ENCODE measurements at places on chromosomes 12 and 14. TPM values are rescaled to one million over a fixed set of nuclear protein-coding genes. Genes with fewer than 3 reads are reported as not detected.

The OR6C2 gene
- not detected for total RNA-seq

The BIN2 gene
- 0.39 TPM for total RNA-seq

The ADAM21 gene
- total RNA-seq = 0.08 TPM

The FSCB gene
- total RNA-seq = not detected

The MFAP5 gene
- not detected for total RNA-seq

- H3K36me3 ChIP-seq = no peaks in the 10 kb centered on the region
- no peaks in the 10 kb centered on the region for H3K4me1 ChIP-seq
- H3K27ac ChIP-seq = no peak overlapping the region
- no peaks in the 10 kb centered on the region for H3K27me3 ChIP-seq
- no peak overlapping the region for H3K4me3 ChIP-seq
- DNase-seq = no peak
These were observed 172.2 kb downstream of the SNAPC1 start for GRCh38 chr14:61934385-61934784.

GRCh38 chr12:5784462-5785130 is 160.5 kb downstream of the ANO2 start:
- H3K27me3 ChIP-seq = no peaks in the 10 kb centered on the region
- H3K36me3 ChIP-seq = no peaks in the 10 kb centered on the region
- H3K27ac ChIP-seq = no peak overlapping the region
- DNase-seq = no peak
- H3K4me1 ChIP-seq = no peaks in the 10 kb centered on the region
- H3K4me3 ChIP-seq = no peak overlapping the region

DNA sequence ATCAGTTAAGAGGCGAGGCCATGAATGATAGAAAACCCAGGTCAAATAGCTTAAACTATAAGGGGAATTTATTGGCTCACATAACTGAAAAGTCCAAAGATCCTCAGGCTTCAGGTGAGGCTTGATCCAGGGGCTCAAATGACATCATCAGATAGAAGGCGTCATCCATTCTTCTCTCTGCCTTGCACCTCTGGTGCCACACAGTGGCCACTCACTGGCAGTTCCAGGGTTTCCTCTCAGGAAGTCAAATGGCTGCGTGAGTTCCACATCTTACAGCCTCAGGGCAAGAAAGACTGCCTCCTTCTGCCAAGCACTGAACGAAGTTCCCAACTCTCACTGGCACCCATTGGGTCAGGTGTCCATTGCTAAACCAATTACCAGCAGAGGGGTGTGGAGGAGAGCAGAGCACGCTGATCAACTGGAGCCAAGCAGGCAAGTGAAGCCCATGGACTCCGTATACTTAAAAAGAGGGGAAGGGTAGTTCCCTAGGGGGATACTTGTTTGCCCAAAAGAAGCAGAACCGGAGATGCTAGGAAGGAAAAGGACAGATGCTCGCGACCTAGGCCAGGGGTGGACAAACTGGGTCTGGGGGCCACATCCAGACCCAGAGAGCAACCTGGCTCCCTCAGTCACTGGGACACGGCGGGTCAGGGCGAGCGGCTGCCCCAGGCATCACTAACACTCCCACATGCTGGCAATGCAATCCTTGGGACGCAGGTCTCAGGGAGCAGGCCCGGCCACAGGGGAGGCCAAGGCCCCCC is 69.3 kb downstream of the SERPINA3 start:
- H3K27me3 ChIP-seq = no peaks in the 10 kb centered on the region
- H3K36me3 ChIP-seq = no peaks in the 10 kb centered on the region
- H3K27ac ChIP-seq = no peak overlapping the region
- no peak for DNase-seq

DNA sequence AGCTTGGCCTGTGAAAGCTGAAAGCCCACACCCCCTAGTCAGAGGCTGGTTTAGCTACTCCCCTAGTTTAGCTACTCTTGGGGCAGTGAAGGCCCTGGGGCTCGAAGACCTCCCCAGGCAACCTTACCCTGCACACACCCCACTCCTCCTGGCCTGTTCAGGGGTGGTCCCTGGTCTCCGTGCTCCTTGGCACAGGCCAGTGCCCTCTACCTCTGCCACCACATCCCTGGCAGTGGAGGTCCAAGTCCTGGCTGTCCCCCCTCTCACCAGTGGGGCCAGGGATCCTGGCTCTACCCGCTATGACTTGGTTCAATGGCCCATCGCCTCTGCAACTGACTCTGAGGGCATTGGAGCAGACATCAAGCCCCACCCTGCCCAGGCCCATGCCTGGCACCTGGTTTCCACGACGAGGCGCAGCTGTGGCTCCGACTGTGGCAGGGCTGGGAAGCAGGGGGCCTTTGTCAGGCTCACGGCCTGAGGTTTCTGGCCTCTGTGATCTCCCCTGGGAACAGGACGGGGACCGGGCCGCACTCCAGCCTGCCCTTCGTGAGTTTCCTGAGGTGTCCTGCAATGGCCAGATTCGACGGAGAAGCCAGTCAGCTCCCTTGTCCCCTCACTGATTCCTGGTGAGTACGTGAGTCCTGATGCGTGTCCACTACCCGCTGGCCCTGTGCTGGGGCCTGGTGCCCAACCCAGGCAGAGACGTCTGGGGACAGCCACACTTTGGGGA is 5.7 kb downstream of the TMEM121 start:
- no peaks in the 10 kb centered on the region for H3K27me3 ChIP-seq
- no peaks in the 10 kb centered on the region for H3K36me3 ChIP-seq
- no peak overlapping the region for H3K27ac ChIP-seq

DNA sequence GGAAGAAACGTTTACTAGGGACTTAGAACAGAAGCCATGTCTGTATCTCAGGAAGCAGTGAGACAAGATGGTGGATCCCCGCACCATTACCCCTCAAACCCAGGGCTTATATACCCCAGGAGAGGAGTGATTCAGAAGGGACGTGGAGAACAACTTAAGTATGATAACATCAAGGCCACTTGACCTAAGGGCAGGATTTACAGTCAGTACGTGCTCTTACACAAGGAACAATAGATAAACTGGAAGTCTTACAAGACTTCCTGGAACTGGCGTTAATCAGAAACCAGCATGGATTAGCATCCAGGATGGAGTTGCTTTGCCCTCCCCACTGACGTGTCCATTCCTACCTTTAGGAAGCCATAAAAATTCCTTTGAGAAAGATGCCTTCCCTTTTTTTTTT is 8.6 kb upstream of the ETFBKMT start:
- peak overlapping the region; percentile 27 for H3K4me3 ChIP-seq
- no peak for DNase-seq
- no peaks in the 10 kb centered on the region for H3K27me3 ChIP-seq
- H3K4me1 ChIP-seq = 0 out of 2 replicates have a peak, but pooled peaks cover 3% of the 10 kb centered on the region
- H3K36me3 ChIP-seq = no peaks in the 10 kb centered on the region

- H3K4me3 ChIP-seq = no peak overlapping the region
- DNase-seq = no peak
- H3K36me3 ChIP-seq = no peaks in the 10 kb centered on the region
- H3K27ac ChIP-seq = no peak overlapping the region
These were observed 90.5 kb downstream of the CHST11 start for GRCh38 chr12:104547235-104547634.

- DNase-seq = no peak
- H3K4me1 ChIP-seq = no peaks in the 10 kb centered on the region
- no peak overlapping the region for H3K4me3 ChIP-seq
- H3K36me3 ChIP-seq = no peaks in the 10 kb centered on the region
These were observed 25.8 kb downstream of the STYX start for GRCh38 chr14:52755607-52756316.

- H3K36me3 ChIP-seq = no peaks in the 10 kb centered on the region
- no peak overlapping the region for H3K4me3 ChIP-seq
- DNase-seq = no peak
- H3K27ac ChIP-seq = no peak overlapping the region
- no peaks in the 10 kb centered on the region for H3K27me3 ChIP-seq
These were observed 542.1 kb upstream of the ATP2B1 start for GRCh38 chr12:90250766-90251165.

DNA sequence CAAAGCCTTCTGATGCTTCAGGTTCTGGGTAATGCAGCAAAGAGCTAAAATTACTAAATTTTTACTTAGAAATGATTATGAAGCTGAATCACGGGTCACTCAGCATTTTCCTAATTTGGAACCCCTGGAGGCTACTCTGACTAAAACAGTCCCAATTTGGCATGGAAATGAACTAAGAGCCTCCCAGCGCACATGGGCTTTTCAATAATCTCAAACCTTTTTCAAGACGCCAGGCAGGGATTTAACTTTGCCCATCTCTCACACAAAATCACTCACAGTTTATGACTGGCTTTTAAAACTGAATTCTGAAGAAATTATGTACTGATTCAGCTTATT is 68.3 kb downstream of the LLPH start:
- H3K27ac ChIP-seq = no peak overlapping the region
- no peak overlapping the region for H3K4me3 ChIP-seq
- H3K4me1 ChIP-seq = no peaks in the 10 kb centered on the region
- H3K27me3 ChIP-seq = no peaks in the 10 kb centered on the region

DNA sequence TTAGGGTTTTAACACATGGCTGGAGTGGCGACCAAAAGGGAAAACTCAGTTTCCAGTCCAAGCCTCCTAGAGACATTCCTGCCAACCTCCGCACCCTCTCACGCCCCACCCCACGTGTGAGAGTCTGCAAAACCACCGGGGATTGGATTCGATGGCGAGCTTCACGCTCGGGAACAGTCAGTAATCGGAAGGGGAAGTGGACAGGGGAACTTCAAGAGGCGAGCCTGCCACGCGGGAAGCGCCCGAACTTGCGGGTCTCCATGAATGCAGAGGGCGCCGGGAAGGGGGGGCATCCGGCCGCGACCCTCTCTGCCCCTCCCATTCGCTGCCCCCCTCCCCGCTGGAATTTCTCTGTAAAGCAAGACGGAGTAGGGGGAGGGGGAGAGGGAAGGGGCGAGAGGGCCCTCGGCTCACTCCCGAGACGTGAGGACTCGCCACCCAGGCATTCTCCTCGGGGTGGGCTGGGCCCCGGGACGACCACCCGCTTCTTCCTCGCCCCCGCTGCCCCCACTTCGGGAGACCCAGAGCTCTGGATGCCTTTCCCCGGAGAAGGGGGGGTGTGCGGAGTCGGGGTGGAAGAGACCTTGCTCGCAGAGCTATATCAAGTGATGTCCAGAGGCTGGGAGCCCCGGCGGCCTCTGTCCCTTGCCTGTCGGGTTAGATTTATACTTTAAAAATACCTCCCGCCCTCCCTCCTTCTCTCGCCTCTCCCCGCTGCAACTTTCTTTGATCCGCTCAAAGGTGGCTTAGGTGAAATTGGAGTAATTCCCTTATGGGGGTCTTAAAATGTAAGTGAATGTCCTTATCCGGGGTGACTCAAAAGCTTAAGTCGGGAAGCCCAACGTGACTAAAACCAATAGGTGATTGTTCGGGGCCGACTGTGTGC is 2.5 kb upstream of the CCND2 start:
- H3K4me1 ChIP-seq = no peaks in the 10 kb centered on the region
- DNase-seq = no peak
- H3K27ac ChIP-seq = no peak overlapping the region
- peaks cover 34% of the 10 kb centered on the region for H3K27me3 ChIP-seq
- H3K4me3 ChIP-seq = peak overlapping the region; percentile 9

GRCh38 chr12:25052914-25053211 is 104.0 kb upstream of the BCAT1 start:
- peaks cover 4% of the 10 kb centered on the region for H3K4me1 ChIP-seq
- no peak overlapping the region for H3K27ac ChIP-seq
- no peaks in the 10 kb centered on the region for H3K36me3 ChIP-seq

GRCh38 chr14:68520637-68521556 is 272.0 kb downstream of the ZFP36L1 start:
- no peak for DNase-seq
- H3K36me3 ChIP-seq = no peaks in the 10 kb centered on the region
- H3K27me3 ChIP-seq = no peaks in the 10 kb centered on the region

- no peaks in the 10 kb centered on the region for H3K27me3 ChIP-seq
- H3K27ac ChIP-seq = no peak overlapping the region
- DNase-seq = no peak
- H3K4me3 ChIP-seq = no peak overlapping the region
These were observed 93.1 kb upstream of the ZDHHC17 start for GRCh38 chr12:76670776-76671175.

GRCh38 chr14:59295951-59296350 is 107.5 kb downstream of the DAAM1 start:
- H3K4me1 ChIP-seq = no peaks in the 10 kb centered on the region
- H3K36me3 ChIP-seq = no peaks in the 10 kb centered on the region
- no peak for DNase-seq
- H3K27me3 ChIP-seq = no peaks in the 10 kb centered on the region

GRCh38 chr12:93397412-93397811 is 19.7 kb downstream of the NUDT4 start:
- no peaks in the 10 kb centered on the region for H3K4me1 ChIP-seq
- H3K4me3 ChIP-seq = no peak overlapping the region
- H3K27ac ChIP-seq = no peak overlapping the region
- H3K36me3 ChIP-seq = peaks cover 6% of the 10 kb centered on the region
- DNase-seq = no peak

DNA sequence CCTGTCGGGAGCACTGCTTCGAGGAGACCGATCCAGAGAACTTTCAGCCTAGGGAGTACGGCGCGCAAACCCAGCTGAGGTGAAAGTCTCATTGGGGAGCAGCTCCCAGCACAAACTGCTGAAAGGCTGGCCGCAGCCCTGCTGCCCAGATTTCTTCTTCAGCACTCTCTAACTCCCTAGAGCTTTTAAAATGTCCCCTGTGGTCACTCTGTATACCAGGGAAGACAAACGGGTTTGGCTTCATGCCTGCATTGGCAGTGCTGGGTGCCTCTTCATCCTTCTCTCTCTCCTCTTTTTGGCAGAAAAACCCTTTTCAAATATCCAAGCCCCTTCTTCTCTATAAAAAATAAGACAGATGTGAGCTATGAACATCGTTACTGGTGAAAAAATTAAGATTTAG is 34.9 kb downstream of the BBS10 start:
- DNase-seq = no peak
- no peaks in the 10 kb centered on the region for H3K36me3 ChIP-seq
- no peaks in the 10 kb centered on the region for H3K27me3 ChIP-seq
- H3K27ac ChIP-seq = no peak overlapping the region
- no peak overlapping the region for H3K4me3 ChIP-seq

DNA sequence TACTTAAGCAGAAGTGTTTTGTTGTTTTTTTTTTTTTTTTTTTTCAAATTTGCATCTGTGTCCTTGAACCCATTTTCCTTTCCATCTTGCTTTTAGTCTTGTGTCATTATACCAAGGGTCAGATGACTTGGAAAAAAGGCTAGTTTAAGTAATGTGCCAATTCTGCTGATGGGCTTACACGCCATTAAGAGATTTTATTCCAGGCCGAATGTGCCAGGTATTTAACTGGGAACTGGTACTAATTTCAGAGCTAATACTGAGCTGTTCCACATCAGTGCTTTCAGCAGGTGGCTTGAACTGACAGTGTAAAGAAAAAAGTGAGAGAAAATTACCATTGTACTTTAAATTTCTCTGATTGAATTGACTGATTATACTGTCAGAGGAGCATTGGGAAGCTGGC is 224.9 kb downstream of the NPAS3 start:
- no peak for DNase-seq
- no peak overlapping the region for H3K27ac ChIP-seq
- H3K36me3 ChIP-seq = no peaks in the 10 kb centered on the region

- no peaks in the 10 kb centered on the region for H3K36me3 ChIP-seq
- H3K4me3 ChIP-seq = no peak overlapping the region
- H3K27ac ChIP-seq = no peak overlapping the region
- H3K27me3 ChIP-seq = no peaks in the 10 kb centered on the region
- no peaks in the 10 kb centered on the region for H3K4me1 ChIP-seq
- DNase-seq = no peak
These were observed 52.5 kb upstream of the VASH1 start for GRCh38 chr14:76708771-76709170.
